ENCODE measurements at places on chromosomes 3 and 15.
A peak's percentile ranks its signal among the peaks of the same experiment; 100 is the strongest.

GRCh38 chr3:5021116-5022092 is 42.2 kb downstream of the BHLHE40 start:
- DNase-seq = no peak

GRCh38 chr15:79978655-79979514 is 7.9 kb upstream of the BCL2A1 start:
- DNase-seq = peak; percentile 44

DNA sequence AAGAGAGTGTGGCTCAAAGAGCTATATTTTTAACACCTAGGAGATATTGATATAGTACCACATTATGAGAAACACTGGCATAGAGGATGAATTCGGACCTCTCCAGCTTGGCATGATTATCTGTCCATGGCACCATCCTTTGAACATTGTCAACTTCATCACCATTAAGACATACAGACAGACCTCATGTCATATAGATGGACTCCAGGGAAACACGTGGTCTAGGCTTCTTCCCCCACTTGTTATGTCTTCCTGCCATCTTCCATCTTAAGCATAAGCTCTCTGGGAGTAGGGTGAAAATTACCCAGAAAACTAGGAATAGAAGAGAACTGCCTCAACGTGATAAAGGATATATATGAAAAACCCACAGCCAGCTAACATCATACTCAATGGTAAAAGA is 51.8 kb downstream of the OCA2 start:
- no peak for DNase-seq

GRCh38 chr3:197002701-197003454 is 26.7 kb downstream of the MELTF start:
- no peak for DNase-seq

DNA sequence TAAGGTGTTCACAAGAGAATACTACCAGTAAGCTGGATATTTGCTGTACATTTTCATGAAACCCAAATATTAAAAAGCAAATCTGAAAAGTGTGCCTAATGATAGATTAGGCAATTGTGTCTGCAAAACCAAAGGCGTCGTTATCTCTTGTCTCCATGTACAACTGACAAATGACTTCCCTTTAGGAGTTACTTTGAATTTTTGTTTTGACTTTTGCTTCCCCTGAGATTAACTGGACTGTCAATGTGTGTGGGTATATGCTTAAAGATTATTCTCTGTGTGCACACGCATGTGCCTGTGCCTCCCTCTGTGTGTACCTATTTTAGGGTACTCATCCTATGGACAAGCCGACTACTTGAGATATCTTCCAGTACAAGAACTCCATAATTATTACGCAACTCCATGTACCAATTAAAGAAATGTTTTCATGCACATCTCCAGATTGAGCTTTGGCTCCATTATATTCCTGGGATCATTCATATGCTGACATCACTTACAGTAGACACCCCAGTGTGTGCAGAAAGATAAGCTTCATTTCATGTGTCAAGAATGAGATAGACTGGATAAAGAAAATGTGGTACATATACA is 431.2 kb upstream of the ADAMTS9 start:
- DNase-seq = no peak

- DNase-seq = peak; percentile 83
Observed at GRCh38 chr3:10286596-10287295, 6.0 kb downstream of the GHRL start.

DNA sequence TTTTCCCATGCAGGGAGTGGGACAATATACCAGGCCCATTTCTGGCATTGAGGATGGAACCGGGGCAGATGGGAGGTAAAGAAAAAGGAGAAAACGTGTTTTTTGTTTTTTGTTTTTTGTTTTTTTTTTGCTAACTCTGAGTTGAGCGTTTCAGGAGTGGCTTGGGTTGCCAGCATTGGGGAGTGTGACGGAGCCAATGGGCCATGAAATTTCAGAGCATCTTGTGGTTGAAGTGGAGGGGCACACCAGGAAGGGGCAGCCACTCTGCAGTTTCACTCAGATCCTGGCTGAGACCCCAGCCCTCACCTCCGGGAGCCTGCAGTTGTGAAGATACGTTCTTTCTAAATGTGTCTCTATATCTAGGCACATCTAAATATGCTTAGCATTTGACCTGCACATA is 240.5 kb downstream of the TLE3 start:
- no peak for DNase-seq

GRCh38 chr15:72092006-72092405 is 25.9 kb downstream of the MYO9A start:
- DNase-seq = no peak
